NCI-H526 treated with DMSO at 0.1 percent for 48 hours (cell line): ENCODE measurements at places on chromosomes 7 and 10.

DNA sequence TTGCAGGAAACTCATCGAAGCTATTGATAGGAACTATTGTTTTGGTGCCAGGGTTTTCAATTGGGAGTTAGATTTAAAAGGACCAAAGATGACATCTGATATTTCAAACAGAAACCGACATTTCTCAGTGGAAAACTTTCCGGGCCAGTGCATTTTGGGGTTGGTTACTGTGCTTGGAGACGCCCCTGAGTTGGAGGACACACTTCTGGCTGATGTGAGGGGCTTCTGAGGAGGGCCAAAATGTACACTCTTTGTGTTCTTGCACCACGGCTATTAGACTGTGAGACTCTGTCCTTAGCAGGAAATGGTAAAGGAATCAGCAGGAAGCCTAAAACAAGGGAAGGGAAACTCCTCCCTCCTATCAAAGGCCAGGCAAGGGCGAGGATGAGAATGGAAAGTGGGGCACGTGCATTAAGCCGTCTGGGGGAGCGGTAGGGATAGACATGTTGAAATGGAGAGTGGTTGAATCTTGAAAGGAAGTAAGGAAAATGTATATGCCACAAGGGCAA lies 1.8 kb upstream of the SRGN start:
- no peak for DNase-seq

GRCh38 chr10:44923611-44924010 lies 12.5 kb downstream of the TMEM72 start:
- no peak for DNase-seq

DNA sequence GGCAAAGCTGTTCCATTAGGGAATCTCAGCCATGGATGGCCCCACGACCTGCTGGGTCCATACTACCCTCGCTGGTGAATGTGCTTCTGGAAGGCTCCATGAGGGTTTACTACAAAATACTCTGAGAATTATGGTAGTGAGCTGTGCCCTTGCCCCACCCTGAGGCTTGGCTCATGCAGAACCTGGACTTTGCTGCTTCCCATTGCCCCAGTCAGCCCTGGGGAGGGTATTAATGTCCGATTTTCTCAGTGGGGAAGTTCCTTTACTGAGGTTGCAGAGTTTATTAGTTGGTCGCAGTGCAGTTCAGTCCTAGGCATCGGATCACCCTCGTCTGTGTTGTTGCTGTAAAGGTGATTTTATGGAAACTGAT lies 310.1 kb downstream of the WDR37 start:
- no peak for DNase-seq

DNA sequence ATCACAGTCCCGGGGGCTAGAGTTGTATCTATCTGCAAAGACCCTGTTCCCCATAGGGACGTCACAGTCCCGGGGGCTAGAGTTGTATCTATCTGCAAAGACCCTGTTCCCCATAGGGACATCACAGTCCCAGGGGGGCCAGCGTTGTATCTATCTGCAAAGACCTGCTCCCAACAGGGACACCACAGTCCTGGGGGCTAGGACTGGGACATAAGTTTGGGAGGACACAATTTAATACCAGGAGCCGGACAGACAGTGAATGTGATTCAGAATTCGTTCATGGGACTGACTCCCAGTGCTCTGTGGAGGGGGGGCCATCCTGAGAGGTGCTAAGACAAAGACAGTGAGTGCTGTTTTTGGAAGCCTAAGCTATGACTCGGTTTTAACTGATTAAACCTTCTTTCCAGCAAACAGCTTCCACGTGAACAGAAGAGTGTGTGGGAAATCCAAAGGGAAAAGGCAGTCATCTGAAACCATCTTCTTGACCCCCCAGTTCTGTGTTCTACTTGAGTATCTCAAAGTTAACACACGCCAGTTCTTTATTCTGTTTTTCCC lies 153.0 kb downstream of the DIP2C start:
- no peak for DNase-seq

DNA sequence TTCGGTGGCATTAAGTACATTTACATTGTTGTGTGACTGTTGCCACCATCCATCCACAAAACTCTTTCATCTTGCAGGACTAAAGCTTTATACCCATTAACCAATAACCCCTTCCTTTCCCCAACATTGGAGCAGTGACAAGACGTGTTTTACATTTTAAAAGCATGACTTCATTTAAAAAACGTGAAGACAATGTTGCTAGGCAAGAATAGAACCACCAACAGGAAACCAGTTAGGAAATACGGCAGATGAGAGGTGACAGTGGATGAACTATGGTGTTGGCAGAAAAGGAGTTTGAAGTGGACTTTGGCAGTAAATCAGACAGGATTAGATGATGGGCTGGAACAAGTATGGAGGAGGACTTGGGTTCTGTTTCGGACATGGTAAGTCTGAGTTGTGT lies 17.0 kb downstream of the TMEM236 start:
- no peak for DNase-seq

DNA sequence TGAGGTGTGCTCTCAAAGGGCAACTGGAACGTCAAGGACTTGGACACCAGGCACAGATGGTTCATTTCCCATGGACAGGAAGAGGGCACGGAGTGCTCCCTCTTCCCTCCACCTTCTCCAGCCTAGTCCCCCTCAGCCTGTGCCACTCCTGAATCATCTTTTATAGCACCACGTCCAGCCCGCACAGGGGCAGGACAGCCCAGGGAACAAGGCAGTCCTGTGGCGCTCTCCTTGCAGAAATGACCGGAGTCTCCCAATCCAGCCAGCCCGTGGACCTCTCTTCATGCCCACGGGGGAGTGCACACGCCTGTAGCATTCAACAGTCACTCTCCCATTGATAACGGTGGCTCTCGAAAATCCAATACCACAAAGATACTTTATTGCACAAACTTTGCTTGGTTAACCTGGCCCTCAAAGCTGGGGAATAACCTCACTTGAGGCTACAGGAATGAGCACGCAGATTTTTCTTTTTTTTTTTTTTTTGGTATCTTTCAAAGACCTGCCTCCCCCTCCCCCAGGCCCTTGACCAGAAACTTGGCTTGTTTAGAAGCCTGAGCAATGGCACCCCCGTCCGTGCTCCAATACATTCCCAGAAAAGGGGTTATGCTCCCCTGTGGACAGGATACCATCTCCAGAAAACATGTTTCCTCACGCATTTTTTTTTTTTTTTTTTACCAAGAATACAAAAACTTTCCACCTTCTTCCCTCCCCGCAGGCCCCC lies 733 bp downstream of the PRKCQ start:
- DNase-seq = no peak

DNA sequence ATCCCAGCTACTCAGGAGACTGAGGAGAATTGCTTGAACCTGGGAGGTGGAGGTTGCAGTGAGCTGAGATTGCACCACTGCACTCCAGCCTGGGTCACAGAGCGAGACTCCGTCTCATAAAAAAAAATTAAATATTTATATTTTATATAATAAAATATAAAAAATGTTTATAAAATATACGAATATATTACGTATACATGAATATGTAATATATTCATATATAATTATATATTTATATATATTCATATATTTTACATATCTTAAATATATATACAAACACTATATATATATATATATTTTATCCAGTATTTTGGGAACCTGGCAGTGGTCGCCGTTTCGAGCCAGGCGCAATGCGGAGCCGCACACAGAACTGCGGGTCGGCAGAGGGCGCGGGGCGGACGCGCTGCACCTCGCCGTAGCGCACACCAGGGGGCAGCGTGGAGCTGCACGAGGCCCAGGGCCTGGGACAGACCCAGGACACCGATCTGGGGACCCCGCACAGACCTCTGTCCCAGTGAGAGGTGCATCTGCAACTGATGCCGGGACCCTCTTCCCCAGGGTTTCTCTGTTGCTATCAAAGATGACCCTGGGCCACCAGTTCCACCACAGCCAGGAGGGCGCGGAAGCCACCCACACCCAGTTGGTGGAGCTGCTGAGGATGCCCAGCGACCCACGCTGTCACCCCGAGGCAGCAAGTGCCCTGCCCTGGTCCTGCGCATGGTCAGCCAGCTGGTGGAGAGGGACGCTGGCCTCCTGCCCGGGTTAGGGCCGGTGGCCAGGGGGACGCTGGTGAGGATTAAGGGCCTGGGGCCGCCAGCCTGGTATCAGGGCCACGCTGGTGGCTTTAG lies 22.7 kb downstream of the AP5Z1 start:
- no peak for DNase-seq

- no peak for DNase-seq
Observed at GRCh38 chr10:101609481-101609880, 21.4 kb downstream of the DPCD start.

GRCh38 chr10:4772202-4772570 lies 53.8 kb upstream of the AKR1E2 start:
- DNase-seq = no peak

GRCh38 chr7:144969787-144970186 lies 133.9 kb upstream of the TPK1 start:
- no peak for DNase-seq
